ENCODE measurements at places on chromosomes 13 and 19.

GRCh38 chr13:111327730-111328573 lies 7.5 kb downstream of the TEX29 start:
- DNase-seq: no peak

- no peak for DNase-seq
Observed at GRCh38 chr13:76289558-76289957, 596.6 kb downstream of the KCTD12 start.

GRCh38 chr19:15390814-15391213 lies 11.2 kb upstream of the AKAP8 start:
- DNase-seq: no peak

- DNase-seq: no peak
Observed at GRCh38 chr13:23144431-23144830, 36.3 kb upstream of the SGCG start.

- no peak for DNase-seq
Observed at GRCh38 chr13:83980331-83980730, 98.1 kb upstream of the SLITRK1 start.

GRCh38 chr13:33639158-33639557 lies 178.8 kb upstream of the RFC3 start:
- no peak for DNase-seq

DNA sequence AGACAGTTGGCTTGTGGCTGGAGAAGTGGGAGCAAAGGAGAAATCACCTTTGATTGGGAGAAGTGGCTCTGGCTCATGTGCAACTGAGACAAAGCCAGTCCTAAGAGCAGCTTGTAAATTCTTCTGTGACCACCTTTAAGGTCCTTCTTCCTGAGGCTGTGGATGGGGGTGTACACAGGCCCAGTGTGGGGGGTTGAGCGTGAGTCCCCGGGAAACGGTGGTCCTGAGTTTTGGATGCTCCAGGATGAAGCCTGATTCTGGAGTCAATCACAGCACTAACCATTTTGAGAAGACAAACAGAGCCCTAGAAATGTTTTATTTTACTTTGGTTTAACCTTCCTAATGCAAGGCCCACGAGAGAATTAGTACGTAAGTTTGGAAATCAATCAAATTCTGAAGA lies 3.9 kb upstream of the CEBPA start:
- DNase-seq: no peak

DNA sequence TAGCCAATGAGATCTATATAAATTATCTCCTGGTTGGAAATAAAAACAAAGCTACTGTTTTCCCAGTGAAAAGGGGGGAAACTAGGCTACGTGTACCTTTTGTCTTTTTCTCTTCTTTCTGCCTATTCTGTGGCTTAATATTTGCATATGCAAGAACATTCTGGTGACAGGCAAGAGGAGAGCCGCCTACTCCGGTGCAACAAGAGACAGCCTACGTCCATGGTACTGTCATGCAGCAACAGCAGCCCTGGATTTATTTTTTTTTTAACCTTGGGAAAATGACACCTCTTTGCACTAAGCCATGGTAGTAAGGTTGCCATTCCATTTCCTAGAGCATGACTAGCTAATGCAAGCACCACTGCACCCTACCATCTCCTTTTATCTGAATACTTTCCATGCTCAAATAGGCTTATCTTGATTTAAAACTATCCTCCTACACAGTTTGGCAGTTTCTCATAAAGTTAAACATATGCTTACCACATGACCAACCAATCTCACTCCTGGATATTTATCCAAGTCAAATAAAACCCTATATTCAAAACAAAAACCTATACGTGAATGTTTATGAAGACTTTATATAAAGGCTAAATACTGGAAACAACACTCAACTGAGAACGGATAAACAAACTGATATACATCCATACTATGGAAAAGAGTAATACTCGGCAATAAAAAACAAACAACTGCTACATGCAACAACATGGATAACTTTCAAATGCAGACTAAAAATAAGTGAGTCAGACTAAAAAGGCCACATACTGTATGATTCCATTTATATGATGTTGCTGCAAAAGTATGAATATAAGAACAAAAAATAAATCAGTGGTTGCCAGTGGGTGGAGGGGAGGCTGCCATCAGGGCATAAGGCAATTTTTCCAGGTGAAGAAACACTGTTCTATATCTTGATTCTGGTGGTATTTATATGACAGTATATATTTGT lies 17.3 kb downstream of the NUFIP1 start:
- no peak for DNase-seq

DNA sequence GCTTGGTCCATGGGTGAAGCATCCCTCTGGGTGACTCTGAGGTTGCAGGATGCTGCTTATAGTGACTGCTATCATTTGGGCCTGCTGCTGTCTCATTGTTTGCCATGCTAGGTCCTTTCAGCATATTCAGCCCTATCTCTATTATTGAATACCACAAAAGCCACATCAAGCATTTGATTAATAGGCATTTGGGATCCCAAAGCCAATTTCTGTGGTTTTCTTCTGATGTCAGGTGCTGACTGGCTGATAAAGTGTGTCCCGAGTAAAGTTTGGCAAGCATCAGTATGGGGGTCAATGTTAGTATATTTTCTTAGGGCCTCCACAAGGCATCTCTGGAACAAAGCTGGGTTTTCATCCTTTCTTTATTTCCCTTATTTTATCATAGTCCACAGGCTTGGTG lies 204.6 kb downstream of the NBEA start:
- no peak for DNase-seq

DNA sequence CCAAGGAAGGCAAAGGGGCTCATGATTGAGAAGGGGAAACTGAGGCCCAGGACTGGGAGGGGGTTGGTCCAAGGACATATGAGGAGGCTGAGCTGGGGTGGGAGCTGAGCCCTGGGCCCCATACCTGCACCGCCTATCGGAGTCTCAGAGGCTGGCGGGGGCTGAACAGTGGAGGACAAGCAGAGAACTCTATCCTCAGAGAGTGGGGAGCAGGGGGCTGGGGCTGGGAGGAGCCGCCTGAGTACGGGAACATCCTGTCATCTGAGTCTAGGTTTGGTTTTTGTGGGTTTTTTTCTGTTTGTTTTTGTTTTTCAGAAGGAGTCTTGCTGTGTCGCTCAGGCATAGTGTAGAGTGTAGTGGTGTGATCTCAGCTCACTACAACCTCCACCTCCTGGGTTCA lies 6.2 kb downstream of the ARRDC2 start:
- DNase-seq: no peak

- no peak for DNase-seq
Observed at GRCh38 chr13:64052521-64052920, 2636.9 kb upstream of the PCDH20 start.

- DNase-seq: no peak
Observed at GRCh38 chr19:41771410-41771809, 16.1 kb downstream of the CEACAM6 start.

Measured in stimulated activated CD4-positive, alpha-beta T cell treated with anti-CD3 and anti-CD28 coated beads, Interleukin-2, amount 100 ng/mL, for 4 hours (primary cell).